ENCODE measurements at places on chromosomes 11 and 22.

GRCh38 chr11:96388891-96389719 is 607 bp downstream of the CCDC82 start:
- no peak for DNase-seq

- no peak for DNase-seq
Measured at GRCh38 chr11:71501071-71501985, 25.7 kb upstream of the KRTAP5-7 start.

- no peak for DNase-seq
Measured at GRCh38 chr11:10601837-10602236, 33.4 kb upstream of the LYVE1 start.

GRCh38 chr22:25558341-25558740 is 6.1 kb upstream of the GRK3 start:
- no peak for DNase-seq

DNA sequence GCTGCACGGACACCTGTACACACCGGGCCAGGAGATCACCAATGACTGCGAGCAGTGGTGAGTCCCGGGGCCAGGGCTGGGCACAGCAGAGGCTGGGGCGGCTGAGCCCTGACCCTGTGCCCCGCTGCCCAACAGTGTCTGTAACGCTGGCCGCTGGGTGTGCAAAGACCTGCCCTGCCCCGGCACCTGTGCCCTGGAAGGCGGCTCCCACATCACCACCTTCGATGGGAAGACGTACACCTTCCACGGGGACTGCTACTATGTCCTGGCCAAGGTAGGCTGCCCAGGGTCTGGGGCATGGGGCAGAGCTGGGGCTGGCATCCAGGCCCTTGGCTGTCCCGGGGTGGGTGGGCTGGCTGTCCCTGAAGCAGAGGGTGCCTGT is 7.7 kb downstream of the MUC2 start:
- DNase-seq, result no peak

- DNase-seq, result no peak
Measured at GRCh38 chr22:35484651-35485556, 55.7 kb upstream of the RASD2 start.

DNA sequence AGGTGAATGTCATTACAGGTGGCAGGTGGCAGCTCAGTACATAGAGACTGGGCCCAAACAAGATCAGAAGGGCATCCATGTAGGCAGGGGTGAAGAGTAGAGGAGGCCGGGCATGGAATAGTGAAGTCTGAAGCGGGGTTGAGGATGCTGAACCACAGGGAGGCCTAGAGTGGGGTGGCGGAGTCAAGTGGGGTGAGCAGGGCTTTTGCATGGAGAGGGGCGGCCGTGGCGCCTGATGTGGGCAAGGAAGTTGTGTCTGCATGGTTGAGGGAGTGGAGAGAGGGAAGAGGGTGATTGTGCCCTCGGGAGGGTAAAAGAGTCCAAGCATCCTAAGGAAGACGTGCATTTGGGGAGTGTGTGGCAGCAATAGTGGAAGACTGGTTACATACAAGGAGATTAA is 14.4 kb downstream of the DDB2 start:
- no peak for DNase-seq
